Skin of body (tissue), 3 donors: ENCODE measurements at places on chromosomes 2 and 18.

DNA sequence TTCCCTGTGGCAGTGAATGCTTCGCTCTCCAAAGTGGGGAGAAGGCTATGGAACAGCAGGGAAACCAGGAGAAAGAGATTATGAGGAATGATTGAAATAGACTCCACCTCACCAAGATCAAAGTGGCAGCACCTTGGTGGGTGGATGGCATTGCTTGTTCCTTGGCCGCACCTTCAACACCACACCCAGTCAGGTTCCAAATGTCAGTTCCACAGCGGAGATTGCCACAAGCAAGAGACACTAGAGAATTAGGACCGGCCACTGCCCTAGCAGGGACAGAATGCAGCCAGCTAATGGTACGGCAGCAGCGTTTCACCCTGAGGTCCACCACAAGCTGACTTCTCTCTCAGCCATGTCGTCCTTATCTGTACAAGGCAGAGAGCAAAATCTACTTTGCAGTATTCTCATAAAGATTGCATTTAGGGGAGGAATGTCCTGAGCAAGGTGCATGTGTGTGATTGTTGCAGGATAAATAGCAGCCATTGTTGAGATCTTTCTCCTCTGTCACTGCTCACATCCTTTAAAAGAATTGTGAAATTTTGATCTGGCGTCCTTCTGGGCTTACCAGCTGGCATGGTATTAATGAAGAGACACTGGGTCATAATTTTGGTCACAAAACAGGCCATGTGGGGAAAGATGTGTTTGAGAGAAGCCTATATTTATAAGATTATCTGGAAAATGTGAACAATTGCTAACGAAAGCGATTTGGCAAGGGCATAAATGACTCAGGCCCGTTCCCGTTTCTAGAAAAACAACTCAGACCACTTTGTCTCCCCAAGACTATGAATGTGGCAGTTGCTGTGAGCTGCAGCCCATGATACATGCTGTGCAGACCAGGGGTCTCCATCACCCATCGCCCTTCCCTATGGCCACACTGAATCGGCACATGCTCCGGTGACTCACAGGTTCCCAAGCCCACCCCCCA, 228.6 kb upstream of the ID2 start:
- DNase-seq: no peak

DNA sequence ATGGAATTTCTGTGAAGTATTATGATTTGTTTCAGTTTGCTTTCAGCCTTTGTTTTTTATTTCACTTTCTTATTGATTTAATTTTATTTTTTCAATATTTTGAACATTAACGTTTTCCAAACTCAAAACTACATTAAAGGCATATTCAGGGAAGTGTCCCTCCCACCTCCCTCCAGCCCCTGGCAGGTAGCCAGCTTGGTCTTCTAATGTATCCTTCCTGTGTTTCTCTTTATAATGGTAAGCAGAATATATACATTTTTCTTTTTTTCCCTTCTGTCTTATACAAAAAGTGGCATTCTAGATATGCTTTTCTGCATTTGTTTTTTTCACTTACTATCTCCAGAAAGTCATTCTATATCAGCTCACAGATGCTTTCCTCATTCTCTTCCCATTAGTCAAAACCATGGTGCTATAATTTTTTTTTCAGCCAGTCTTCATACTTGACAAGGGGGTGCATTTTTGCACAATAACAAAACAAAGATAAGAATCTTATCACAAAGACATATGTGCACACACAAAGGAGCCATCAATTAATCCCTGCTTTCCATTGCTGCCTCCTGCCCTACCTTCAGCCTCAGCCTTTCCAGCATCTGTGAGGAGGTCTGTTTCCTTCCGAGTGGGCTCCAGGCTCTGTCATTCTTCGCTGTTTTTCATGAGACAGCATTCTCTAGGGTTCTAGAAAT, 33.7 kb upstream of the TMEM177 start:
- DNase-seq: no peak

- no peak for DNase-seq
Measured at GRCh38 chr2:142294225-142294624, 163.4 kb upstream of the LRP1B start.

DNA sequence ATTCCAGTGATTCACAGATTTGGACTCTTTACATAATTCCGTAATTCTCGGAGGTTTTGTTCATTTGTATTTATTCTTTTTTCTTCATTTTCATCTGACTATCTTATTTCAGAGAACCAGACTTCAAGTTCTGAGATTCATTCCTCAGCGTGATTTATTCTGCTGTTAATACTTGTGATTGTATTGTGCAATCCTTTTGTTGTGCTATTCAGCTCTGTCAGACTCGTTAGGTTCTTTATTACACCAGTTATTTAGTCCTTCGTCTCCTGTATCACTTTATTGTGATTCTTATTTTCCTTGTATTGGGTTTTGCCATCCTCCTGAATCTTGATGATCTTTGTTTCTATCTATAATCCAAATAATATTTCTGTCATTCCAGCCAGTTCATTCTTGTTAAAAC, 529.3 kb upstream of the LRRTM4 start:
- no peak for DNase-seq

GRCh38 chr2:74102516-74102915, 45.2 kb downstream of the BOLA3 start:
- DNase-seq: no peak

- DNase-seq: no peak
Measured at GRCh38 chr18:62345909-62346308, 20.8 kb downstream of the TNFRSF11A start.

GRCh38 chr18:22102953-22103646, 66.3 kb upstream of the GATA6 start:
- DNase-seq: peak; percentile 58

DNA sequence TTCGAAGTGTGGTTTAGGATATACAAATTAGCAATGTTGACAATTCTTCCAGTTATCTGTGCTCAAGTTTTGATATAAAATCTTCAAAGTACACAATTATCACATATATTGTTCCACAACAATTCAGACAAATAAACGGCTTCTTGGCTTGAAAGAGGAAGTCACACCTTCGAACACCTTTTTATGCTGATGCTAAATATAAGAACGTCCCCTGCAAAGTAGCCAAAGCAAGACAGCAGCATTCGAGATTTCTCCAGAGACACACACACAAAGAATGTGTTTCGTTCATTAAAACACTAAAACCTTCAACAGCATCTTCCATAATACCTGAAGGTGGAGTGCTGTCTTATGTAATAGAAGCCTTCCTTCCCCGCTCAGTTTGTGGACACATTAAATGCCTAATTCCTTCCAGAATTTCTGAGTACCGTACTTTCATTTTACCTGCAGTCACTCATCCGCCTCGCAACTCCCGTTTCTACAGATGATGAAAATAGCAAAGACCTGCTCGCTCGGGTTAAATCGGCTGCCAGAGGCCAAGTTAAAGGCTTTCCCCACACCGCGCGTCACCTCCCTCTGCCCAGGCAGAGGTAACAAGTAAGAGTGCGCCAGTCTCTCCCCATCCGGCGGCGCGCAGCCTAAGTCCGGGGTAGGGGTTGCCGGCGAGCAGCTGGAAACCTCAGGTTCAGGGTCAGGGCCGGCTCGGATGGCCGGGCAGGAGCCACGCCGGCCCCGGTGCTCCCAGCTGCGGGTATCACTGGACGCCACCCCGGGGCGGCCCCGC, 847 bp downstream of the SERPINE2 start:
- DNase-seq: no peak

DNA sequence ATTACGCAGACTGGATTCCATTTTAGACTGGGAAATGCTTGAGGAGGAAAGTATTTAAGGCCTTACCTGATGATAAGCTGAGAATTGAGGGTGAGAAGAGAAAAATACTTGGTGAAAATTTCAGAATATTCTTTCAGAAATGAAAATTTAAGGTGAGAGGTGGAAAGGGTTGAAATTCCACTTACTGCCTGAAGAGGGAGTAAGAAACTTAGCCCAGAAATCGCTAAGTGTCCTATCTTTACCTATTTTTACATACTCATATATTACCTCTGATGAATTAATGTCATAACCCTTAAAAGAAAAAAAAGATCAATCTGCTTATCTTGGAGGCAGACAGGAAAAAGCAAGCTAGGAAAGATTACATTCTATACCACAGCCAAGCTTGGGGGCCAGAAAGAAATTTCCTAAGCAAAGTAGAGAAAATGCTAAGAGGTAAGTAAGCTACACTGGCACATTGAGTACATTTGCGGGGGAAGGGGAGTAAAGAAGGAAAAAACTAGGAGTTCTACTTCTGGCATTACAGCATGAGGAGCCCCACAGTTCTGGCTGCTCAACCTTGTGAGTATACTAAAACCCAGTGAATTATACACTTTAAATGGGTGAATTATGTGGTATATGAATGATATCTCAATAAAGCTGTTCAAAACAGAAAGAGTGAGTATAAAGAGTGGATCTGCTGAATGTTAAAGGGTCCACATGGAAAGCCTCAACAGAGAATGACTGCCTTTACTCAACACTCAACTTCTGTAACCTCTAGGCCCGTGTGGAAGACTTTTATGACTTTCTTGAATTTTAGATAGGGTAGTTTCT, 33.8 kb downstream of the SMC6 start:
- DNase-seq: no peak

DNA sequence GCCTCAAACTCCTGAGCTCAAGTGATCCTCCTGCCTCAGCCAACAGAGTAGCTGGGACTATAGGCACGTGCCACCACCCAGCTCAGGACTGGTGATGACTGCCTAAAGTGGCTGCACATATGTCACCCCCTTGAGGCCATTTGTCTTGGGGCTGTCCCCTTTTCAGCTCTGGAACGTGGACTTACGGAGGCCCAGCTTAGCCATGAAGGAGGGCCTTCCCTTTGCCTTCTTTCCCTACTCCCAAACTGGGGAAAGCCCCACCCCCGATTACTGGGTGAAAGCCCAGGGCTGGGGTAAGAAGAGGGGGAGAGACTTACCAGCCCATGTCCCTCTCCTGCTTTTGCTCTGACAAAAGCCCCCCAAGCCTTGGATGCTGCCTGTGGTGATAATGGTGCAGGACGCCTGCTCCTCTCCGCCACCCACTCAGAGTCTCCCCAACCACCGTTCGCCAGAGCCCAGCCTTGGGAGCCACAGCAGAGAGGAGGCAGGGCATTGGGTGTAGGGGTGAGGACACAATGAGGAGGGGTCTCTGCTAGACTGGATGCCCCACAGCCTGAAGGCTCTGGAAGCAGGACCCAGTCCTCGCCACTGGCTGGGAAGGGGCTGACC, 2.5 kb upstream of the DUSP2 start:
- DNase-seq: no peak

DNA sequence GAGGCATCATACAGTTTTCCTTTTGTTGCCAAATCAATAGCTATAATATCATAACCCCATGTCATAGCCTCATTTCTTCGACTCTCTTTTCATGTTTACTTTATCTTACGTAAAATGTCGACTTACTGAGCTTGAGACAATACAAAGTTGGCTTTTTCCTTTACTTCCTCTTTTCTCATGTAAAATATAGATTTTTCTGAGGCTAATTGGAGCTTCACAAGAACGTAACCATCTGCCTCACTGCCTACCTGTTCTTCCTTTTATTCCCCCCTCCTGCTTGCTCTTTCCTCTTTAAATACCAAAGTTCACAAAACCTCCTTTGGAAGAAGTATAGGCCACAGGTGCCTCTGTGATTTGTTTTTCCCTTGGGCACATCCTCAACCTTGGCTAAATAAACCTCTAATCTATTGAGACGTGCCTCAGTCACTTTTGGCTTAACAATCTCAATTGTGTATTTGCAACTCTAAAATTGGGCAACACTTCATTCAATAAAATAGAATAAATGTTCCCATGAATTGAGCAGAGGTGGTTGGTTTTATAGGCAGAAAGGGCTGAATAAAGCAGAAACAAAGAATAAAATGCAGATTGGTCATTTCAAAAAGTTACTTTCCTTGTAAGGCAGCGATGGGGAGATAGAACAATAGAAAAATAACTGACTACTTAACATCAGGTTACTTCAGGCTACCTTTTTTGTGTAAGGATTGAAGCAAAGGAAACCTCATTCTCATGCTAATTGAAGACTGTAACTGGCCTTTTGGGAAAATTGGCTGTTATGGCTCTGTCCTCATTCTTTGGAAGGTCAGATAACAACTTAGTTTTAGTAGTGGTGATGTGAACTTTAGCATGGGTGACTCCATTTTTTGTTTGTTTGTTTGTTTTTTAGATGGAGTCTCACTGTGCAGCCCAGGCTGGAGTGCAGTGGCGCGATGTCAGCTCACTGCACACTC, 21.3 kb downstream of the COMMD1 start:
- no peak for DNase-seq

DNA sequence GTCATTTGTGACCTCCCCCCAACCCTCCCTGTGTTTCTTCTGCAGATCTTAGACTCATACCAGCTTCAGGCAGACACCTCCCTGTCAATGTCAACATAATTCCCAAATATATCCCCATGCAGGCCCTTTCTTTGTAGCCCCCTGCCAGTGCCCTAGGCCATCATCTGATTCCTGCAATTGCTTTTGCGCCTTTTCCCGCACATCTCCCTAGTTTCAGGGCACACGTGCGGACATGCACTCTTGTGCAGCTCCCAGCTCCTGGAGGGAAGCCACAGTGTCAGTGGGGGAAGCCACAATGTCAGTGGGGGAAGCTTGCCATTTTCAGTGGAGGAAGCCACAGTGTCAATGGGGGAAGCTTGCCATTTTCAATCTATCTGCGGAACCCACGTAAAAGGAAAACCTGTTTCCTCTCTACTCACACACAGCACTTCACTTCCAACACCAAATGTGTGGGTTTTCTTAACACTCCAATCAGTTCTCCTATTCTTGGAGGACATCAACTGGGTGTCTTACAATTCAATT, 256.4 kb downstream of the ACKR3 start:
- DNase-seq: no peak

- DNase-seq: no peak
Measured at GRCh38 chr2:25309402-25309801, 32.3 kb downstream of the DNMT3A start.

- no peak for DNase-seq
Measured at GRCh38 chr18:8277270-8277669, 332.0 kb upstream of the RAB12 start.

- DNase-seq: no peak
Measured at GRCh38 chr18:7535436-7536205, 31.5 kb upstream of the PTPRM start.

DNA sequence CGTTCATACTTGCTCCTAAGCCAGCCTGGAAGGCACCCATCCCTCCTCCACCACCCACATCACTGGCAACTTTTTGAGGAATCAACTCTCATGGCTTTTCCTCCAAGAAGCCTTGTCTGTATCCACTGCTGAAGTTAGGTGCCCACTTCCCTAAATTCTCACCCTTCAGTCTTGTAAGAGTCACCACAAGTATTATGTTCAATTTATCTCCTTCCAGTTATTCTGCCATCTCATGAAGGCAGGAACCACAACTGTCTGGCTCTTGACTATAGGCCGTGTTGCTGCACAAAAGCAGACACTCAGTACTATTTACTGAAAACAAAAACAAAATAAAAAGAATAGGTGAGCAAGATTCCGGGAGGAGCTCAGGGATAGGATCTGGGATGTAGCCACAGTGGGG, 234.8 kb downstream of the CYRIA start:
- DNase-seq: no peak
